NT2/D1 (cell line): ENCODE measurements at places on chromosomes 7 and 10.

GRCh38 chr7:2123360-2123759, 109.4 kb downstream of the MAD1L1 start:
- no peak for DNase-seq

DNA sequence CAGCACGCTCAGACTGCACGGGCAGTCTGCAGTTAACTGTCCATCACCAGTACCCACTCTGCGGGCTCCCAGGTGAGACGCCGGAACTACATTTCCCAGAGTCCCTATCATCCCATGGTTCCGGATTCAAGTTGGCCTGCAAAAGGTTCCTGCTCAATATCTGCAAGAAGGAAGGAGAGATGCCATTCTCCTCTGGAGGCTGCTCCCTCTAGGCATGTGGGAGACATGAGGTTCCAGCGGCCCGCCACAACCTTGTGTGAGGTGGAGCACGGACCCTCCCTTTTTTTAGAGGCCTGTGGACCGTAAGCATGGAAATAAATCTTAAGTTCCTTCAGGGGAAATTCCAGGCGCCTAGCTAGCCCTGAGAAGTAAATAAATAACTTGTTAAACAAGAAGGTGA, 29.7 kb downstream of the NUP42 start:
- no peak for DNase-seq

GRCh38 chr10:72625276-72625607, 637 bp downstream of the MICU1 start:
- DNase-seq, result no peak

- DNase-seq, result no peak
These were observed 70.6 kb downstream of the MET start for GRCh38 chr7:116742641-116743040.

- no peak for DNase-seq
These were observed 95.1 kb downstream of the SNX13 start for GRCh38 chr7:17845197-17845547.

GRCh38 chr10:127715782-127716378, 21.1 kb upstream of the FOXI2 start:
- no peak for DNase-seq
